Thymus (tissue), 14 donors: ENCODE measurements at places on chromosomes 3 and 15. TPM values are rescaled to one million over a fixed set of nuclear protein-coding genes. Genes with fewer than 3 reads are reported as not detected.
A peak's percentile ranks its signal among the peaks of the same experiment; 100 is the strongest.

GRCh38 chr3:88058306-88058580 lies 562 bp downstream of the CGGBP1 start:
- peaks cover 29% of the 10 kb centered on the region for H3K36me3 ChIP-seq
- peaks cover 6% of the 10 kb centered on the region for H3K4me1 ChIP-seq
- peak overlapping the region; percentile 85 for H3K4me3 ChIP-seq

- DNase-seq, result no peak
- H3K27me3 ChIP-seq, result peaks cover 46% of the 10 kb centered on the region
- no peak overlapping the region for H3K27ac ChIP-seq
- no peaks in the 10 kb centered on the region for H3K36me3 ChIP-seq
Measured at GRCh38 chr3:160224811-160225175, 429 bp upstream of the C3orf80 start.

DNA sequence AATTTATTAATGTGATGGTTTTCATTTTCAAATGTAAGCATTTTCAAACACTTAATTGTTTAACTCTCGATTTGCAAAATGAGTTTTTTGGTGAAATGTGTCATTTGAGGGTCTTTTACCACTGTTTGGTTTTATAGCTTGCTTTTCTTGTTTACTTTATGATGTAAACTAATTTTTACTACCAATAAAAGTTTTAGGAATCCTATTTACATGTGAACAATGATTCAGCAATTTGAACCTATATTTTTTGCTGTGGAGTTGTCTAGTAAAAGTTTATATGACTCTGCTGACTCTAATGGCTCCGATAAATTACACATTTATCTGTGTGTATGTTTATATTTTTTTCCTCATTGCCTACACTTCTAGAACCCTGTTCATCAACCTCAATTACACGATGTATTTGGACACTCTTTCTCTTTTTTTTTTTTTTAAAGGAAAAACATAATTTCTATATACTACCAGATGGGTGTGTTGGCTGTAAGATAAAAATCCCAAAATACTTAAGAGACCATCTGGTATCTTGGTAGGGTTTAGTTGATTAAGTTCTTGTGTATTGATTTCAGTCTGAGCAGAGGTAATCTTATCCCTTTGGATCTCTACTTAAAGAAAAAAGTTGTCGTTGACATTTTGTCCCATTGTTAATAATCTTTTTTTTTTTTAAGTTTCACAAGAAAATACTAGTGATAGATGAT lies 89.5 kb downstream of the PTPRG start:
- H3K4me1 ChIP-seq, result no peaks in the 10 kb centered on the region
- H3K4me3 ChIP-seq, result no peak overlapping the region
- DNase-seq, result no peak
- no peaks in the 10 kb centered on the region for H3K27me3 ChIP-seq
- no peak overlapping the region for H3K27ac ChIP-seq

- no peak overlapping the region for H3K4me3 ChIP-seq
- H3K27ac ChIP-seq, result no peak overlapping the region
- no peaks in the 10 kb centered on the region for H3K4me1 ChIP-seq
- H3K36me3 ChIP-seq, result no peaks in the 10 kb centered on the region
Measured at GRCh38 chr15:33846862-33847261, 121.4 kb upstream of the CHRM5 start.

DNA sequence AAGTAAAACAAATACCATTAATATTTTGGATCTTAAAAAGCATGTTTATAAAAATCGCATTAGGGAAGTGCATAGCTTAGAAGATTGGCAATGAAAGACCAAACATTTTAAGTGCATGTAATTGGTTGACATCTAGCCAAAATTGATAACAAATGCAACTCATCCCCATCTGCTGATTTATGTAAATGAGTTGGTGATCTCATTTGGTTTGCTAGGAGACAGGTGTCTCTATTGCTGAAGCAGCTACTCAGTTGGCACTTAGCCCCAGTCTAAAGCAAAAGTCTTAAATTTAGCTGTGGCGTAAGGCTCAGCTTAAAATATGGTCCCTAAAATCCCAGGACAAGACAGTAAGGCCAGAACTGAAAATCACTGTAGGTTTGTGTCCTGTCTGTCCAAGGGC lies 113.5 kb upstream of the CHL1 start:
- H3K4me1 ChIP-seq, result no peaks in the 10 kb centered on the region
- no peak for DNase-seq
- H3K36me3 ChIP-seq, result no peaks in the 10 kb centered on the region
- H3K27ac ChIP-seq, result no peak overlapping the region

KCNAB1 gene
- total RNA-seq, result 1.0 TPM

GOLIM4 gene
- total RNA-seq, result 8.8 TPM

RLBP1 gene
- total RNA-seq, result 0.14 TPM

NCK1 gene
- total RNA-seq, result 70.2 TPM

ZNF860 gene
- total RNA-seq, result 0.24 TPM

PDE8A gene
- 8.5 TPM for total RNA-seq
